ENCODE measurements at places on chromosomes 5 and 9. TPM values are rescaled to one million over a fixed set of nuclear protein-coding genes. Genes with fewer than 3 reads are reported as not detected.

The POLR3G gene
- 7.9 TPM for total RNA-seq

The ENTPD2 gene
- total RNA-seq = 9.1 TPM

- DNase-seq = no peak
Measured at GRCh38 chr5:66291771-66292170, 147.7 kb downstream of the SREK1 start.

- DNase-seq = peak; percentile 83
Measured at GRCh38 chr9:136728548-136729123, 14.1 kb downstream of the LCN10 start.

DNA sequence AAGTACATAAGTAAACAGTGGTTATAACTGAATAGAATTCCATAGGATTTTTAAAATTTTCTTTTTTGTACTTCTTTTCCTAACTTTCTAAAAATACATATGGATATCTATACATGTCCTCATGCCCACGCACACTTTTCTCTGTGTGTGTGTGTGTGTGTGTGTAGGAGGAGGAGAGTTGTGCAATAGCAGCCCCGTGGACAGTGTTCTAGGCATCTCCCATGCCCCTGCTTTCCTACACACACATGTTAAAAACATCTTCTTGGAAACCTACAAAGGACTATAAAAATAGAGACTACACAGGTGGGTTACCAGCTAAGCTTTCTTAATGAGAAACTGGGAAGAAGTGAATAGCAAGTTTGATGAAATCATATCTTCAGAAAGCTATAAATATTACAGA is 19.8 kb upstream of the HEXB start:
- no peak for DNase-seq
